ENCODE measurements at places on chromosomes 5 and 9.

GRCh38 chr9:21265421-21266189, 25.8 kb upstream of the IFNA14 start:
- DNase-seq, result no peak

DNA sequence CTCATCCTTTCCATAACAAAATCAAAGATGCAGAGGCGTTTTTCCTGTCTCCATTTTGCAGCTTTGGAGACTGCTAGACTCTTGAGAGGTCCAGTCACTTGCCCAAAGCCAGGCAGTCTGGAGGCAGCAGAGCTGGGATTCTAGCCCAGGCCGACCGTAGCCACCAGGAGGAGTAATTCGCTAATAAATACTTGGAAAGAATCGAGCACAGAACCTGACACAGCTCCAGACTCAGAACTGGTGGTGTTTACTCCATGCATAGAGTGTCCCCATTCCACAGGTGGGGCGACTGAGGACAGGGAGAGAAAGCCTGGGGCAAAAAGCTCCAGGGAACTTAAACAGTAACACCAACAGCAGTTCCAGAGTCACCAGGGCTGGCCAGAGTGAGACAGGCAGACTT, 10.7 kb upstream of the CERCAM start:
- DNase-seq, result no peak

GRCh38 chr5:10289353-10289752, 18.3 kb downstream of the CMBL start:
- no peak for DNase-seq

GRCh38 chr9:111662576-111663300, 1.3 kb downstream of the GNG10 start:
- peak; percentile 40 for DNase-seq

GRCh38 chr9:117815315-117815714, 111.1 kb downstream of the TLR4 start:
- DNase-seq, result no peak

DNA sequence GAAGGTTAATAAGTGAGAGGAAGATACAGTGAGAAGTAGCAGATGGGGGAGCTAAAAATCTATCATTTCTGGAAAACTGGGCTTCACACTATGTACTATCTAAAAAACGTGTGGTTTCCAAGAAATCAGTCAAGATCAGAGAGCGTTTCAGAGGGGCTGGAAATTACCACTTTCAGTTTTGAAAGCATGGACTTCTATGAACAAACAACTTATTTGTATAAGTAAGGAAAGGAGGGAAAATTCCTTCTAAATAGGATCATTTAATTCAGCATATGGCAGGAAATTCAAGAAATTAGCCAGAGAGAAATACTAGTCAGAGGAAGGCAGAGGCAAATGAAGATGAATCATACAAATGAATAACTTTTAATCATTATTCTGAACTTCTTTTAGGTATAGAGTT, 11.3 kb downstream of the TNC start:
- DNase-seq, result no peak

- no peak for DNase-seq
Observed at GRCh38 chr9:4073371-4073770, 226.5 kb downstream of the GLIS3 start.

GRCh38 chr9:134626571-134627416, 14.8 kb upstream of the COL5A1 start:
- DNase-seq, result no peak

DNA sequence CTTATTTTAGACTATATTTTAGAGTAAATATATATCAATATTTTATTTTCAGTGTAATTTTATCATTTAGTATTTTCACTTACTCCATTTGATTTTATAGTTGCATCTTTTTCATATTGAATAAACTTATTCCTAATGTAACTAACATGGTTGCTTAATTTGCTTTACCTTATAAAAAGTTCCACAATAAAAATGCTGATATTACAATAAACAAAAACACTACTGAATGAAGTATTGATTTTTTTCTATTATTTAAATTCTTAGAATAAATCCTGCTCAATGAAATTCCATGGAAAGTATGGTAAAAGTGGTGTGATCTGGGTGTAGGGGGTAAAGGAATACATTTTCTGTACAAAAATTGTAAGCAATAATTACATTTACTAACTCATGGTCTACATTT, 2074.9 kb upstream of the C9orf72 start:
- no peak for DNase-seq

GRCh38 chr5:15980835-15981234, 198.8 kb downstream of the MARCHF11 start:
- DNase-seq, result no peak

DNA sequence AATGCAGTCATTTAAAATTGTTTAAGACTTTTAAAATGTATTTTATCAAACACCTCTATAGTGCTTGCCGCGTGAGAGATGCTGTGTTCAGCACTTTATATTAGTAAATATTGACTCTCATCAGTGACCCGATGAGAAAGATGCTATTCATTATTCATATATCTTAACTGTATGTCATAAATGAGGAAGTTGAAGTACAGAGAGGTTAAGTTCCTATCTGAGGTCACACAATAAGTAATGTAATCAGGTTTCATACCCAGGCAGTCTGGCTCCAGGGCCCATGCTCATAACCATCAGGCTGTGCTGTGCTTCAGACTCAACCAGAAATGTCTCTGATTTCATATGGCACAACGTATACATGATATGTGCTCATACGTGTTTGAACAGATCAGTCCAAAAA, 119.0 kb downstream of the SV2C start:
- DNase-seq, result no peak

- DNase-seq, result no peak
Observed at GRCh38 chr9:3857673-3858072, 331.9 kb upstream of the RFX3 start.

- DNase-seq, result no peak
Observed at GRCh38 chr5:141878186-141878710, at the start of gene PCDH1. TSS of gene PCDH1 (minus strand) at chr5:141878410. CDS start at chr5:141878262, 148 bp downstream.

DNA sequence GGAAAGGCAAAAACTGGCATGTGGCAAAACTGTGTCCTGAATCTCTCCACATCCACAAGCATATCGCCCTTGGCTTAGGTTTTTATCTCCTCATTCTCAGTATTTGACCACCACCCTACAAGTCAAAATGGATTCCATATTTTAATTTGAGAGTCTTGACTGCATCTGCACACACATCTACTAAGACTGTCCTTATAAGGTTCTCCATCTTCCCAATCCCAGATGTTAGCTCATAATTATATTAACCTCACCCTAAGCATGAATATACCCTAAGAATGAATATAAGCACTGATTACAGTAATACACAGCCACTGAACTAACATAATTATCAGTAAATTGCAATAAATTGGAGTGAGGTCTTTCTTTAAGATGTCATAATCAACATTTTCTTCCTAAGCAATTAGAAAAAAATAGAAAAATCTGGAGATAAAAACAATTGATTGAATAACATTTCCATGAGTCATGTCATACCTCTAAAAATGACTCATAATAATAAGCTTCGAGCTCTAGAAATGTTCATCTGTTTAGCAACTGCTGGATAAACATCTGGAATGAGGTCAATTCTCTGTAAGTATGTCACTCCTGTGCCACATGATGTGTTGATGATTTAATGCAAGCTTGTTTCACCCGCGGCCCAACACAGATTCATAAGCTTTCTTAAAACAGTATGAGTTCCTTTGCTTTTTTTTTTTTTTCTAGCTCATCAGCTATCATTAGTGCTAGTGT, 39.9 kb upstream of the PAM start:
- no peak for DNase-seq

GRCh38 chr5:156825688-156826087, 24.4 kb upstream of the PPP1R2B start:
- DNase-seq, result no peak

DNA sequence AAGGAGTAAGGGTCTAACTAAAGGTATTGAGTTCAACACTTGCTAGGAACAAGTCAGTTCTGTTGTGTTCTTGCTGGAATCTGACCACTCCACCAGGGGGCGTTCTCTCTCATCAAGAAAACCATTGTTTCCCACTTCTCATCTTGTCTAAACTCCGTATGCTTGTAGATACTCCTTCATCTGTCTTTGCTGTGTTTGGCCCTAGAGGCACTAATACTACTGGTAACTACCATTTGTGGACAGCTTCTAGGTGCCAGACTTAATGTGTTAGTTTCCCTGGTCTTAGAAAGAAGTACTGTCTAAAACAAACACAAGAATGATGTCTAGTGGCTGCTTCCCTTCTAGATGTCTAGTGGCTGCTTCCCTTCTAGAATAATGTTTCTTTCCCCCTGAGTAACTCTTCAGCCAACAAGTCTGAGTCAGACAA, 18.7 kb upstream of the PTPDC1 start:
- peak; percentile 85 for DNase-seq

DNA sequence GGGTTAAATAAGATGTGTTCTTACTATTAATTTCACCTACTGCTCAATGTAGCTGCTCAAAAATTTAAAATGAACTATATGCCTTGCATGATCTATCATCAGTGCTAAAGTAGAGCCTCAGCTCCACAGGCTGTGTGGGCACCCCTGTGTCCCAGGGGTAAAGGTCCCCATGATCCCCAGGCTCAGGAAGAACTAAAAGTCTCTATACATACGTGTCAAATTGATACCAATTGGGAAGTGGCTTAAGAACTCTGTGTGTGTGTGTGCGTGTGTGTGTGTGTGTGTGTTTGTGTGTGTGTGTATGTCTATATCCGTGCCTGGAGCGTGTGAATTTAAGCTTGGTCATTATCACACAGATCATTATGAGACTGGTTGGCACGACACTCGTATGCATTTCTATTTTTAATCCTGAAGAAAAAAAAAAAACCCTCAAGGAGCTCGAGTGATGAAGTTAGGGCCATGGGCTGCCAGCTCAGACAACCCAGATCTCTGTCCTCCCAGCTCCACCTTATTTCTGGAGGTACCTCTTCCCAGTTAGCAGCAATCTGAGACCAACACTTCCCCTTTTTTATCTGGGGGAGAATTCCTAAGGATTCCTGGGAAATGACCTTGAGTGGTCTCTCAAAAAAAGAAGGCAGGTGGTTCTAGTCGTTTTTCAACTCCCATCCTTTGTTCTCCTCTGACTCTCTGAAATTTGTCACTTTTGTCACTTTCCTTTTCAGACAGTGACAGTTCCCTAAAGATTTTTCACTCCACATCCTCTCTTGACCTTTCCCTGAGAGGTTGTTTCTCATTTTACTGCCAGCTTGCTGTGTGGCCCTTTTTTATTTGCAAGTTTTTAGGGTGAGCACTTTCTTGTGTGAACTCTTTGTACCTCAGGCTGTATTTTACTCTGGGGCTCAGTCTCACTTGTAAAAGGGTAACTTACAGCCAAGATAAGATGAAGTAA, 45.7 kb upstream of the CTXN3 start:
- DNase-seq, result no peak

DNA sequence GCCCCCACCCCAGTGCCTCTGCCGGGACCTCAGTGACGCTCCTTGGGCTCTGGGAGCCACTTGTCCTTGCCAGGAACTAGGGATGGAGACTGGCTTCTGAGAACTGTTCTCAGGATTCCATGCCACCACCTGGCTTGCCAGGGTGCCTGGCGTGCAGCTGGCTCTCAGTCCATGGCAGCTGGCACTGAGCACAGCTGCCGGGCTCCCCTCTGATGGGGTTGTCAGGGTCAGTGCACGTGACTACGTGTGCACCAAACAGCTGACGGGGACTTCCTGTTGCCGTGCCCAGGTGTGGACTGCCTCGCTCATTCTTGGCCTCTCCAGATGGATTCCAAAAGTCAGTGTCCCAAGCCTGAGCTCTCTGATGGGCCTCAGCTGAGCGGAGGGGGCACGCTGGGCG, 9.4 kb downstream of the KCNT1 start:
- DNase-seq, result no peak

GRCh38 chr5:159163027-159163700, 46.2 kb downstream of the RNF145 start:
- no peak for DNase-seq

DNA sequence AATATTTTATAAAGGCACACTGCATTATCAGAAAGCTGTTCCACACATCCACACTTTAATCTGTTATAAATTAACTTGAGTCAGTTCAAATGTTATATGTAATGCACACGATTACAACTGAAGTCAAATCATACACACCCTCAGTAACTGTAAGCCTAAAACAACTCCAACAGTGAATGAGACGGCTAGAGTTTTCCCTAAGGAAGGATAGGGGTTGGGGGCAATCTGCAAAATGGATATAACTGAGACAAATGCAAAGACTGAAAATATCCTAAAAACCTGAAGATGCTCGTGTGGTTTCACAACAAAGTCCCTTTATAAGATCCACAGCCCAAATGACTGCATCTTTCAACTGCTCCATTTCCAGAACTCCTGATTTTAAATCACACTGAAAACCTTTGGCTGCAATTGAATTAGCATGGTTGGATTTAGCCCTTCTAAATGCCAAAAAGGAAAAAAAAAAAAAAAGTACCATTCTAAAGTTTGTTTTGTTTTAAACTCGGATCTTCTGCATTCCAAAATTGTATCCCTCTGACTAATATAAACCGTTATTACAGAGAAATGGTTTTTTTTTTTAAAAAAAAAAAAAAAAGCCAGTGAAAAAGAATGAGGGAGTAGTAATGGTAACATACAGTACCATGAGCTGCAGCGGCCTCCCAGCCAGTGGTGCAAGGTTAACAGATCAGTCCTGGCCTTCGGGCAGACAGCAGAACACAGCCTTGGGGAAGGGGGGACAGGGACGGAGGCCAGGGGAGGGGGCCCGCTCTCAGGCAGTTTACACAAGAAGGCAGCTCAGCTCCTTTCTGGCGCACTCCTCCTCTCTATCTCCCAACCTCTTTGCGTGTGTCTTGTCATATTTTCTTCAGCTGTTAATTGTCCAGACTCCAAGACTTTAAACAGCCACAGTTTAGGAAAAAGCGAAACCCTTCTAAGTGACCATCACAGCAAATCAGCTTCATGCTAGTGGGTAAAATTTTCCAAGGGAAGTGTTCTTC, 166.1 kb downstream of the BNC2 start:
- no peak for DNase-seq

DNA sequence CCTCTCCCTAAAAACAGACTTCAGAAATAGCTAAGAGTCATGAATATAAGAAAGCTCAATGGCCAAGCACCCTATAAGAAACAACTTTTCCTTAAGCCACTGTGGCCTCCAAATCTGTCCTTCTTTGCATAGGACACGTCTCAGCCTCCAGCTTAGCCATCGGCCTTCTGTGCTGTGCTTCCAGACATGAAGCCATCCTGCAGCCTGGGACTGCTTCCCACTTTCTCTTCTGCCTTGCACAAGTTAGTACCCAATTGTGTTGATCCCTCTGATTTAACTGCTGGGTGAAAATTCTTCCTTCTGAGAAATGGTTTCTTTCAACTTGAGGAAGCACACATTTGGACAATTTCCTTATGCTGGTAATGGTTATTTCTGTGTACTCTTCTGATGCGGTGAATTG, 334.7 kb downstream of the MARCHF11 start:
- no peak for DNase-seq
